ENCODE measurements at places on chromosomes 1 and 21.

DNA sequence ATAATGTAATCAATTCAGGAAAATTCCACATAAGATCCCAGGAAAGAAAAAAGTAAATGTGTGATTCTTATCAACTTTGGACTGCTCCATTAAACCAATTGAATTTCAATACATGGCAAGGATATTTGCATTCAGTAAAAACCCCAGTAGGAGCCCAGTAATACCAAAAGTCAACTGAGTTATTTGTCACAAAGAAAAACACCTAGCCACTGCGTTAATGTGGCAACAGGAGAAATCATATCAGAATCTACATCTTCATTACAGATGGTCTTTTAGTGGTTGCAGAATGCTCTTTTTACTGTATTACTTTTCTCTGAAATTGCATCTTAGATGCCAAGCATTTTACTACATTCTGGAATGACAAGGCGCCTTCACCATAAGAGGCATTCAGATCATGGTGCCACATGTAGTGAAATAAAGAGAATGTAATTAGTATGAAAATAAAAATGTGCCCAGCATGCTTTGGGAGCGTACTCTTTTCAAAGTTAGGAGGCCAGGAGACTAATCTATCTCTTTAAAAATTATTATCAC lies 180.7 kb downstream of the PATJ start:
- DNase-seq, result no peak

DNA sequence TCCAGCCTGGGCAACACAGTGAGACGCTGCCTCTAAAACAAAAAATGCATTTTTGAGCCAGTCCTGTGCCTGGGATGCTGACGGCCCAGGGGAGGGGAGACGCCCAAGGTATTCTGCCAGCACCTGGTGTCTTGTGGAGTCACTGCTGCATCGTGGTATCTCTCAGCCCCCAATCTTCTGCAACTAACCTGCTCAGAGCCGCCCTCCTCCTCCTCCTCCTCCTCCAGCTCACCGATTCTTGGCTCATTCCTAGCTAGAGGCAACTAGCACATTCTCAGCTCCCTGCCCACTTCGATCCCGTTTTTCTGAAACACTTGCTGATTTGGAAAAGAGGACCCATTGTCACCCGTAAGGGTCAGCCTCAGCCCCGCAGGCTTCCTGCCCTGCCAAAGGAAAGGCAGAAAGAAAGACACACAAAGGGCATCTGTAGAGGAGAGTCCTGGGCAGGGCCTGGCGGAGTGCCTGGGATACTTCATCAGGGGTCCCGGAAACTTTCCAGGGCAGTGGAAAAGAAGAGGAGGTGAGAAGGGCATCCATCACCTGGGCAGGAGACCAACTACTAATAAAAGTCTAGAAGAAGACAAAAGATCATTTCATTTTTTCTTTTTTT lies 20.7 kb downstream of the GPR157 start:
- no peak for DNase-seq

DNA sequence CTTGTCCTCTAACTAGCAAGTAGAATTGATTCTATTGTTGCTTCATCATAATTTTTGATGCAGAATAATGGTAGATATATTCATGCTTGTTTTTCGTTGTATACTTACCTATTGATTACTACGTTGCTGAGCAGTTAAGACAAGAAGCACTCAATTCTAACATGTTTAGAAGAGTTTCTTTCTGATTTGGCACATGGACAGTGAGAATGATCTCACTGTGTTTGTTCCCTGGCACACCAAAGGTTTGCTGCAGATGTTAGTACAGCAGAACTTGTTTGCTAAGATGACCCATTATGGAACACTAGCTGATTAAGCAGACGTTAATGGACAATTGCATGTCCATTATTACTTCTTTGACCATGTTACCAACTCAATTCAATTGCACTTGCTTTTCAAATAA lies 184.7 kb upstream of the SGIP1 start:
- no peak for DNase-seq

DNA sequence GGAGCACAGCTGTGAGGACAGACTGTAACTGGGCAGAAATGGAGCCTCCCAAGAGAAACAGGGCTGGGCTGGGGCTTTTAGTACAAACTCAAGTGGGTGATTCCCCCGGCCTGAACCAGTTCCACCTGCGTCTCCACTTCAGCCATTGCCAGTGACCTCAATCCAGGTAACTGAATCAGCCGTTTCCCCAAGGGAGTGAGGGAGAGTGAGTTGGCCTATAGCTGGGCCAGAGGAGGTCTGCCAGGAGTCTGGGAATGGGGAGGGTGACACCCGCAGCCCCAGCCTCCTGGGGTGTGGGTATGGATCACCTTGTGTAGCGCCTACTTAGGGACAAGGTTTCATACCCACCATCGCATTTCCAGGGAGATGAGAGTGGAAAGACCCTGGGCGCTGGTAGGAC lies 8.5 kb downstream of the SLC26A9 start:
- no peak for DNase-seq

- no peak for DNase-seq
Observed at GRCh38 chr1:166884971-166885370, 8.9 kb upstream of the TADA1 start.

DNA sequence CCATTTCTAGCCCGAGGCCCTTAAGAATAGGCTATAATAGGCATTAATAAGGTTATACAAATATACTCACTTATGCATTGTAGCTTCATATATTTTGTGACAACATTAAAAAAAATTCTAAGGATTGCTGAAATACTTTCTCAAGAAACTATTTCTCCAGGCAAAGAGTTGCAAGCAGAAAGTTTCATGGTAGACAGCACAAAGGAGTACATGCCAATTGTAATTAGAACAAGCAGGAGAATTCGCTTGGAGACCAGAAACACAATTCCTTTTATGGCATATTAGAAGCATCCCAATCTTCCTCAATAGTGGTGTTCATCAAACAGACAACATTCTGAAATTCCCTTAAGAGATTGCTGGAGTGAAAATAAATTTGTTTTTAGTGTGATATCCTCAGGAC lies 122.8 kb downstream of the CRB1 start:
- no peak for DNase-seq

GRCh38 chr21:41431788-41432548 lies 5.9 kb downstream of the MX1 start:
- no peak for DNase-seq

GRCh38 chr1:180842491-180843275 lies 70.0 kb upstream of the KIAA1614 start:
- DNase-seq, result no peak

- DNase-seq, result no peak
Observed at GRCh38 chr1:35668506-35668905, 27.2 kb upstream of the PSMB2 start.

GRCh38 chr21:31162827-31163226 lies 124.6 kb upstream of the KRTAP19-8 start:
- no peak for DNase-seq

- DNase-seq, result no peak
Observed at GRCh38 chr1:232851532-232851931, 46.3 kb downstream of the MAP10 start.

GRCh38 chr1:61953076-61953789 lies 211.0 kb downstream of the PATJ start:
- no peak for DNase-seq

DNA sequence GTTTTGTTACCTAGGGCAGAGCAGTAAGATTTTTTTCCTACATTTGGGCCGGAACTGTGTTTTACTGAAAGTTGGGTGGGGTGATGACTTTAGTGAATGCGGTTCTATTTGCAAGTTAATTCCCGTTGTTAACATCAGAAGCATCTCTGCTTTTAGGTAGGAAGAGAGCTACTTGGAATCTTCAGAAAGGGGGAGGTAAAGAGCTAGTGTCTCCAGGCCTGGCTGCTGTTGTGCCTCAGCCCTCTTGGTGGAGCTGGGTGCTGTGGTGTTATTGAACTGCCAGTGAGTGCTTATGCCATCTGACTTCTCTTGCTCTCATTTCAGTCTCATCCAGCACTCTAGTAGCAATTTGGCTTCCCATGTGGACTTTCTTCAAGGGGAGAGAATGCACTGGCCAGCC lies 3.4 kb downstream of the KDM4A start:
- no peak for DNase-seq

DNA sequence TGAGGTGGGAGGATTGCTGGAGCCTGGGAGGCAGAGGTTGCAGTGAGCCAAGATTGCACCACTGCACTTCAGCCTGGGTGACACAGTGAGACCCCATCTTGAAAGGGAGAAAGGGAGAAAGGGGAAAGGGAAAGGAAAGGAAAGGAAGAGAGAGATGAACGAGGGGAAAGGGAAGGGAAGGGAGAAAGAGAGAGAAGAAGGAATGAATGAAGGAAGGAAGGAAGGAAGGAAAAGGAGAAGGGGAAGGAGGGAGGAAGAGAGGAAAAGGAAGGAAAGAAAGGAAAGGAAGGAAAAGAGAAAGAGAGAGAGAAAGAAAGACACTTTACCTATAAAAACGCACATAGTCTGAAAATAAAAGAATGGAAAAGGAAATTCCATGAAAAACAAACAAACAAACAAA lies 18.0 kb downstream of the ZNF695 start:
- DNase-seq, result no peak

DNA sequence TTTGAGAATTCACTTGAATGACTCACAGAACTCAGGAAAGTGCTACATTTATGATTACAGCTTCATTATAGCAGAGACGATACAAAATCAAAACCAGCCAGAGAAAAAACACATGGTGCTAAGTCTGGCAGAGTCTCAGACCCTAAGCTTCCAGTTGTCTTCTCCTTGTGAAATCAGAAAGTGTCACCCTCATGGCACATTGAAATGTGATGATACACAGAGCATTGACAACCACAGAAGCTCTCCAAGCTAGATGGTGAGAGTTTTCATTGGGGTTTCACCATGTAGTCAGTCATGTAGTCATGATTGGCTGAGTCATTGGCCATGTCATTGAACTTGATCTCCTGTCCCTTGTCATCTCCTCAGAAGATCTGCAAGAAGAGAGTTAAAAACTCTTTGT lies 526.6 kb downstream of the MRPL39 start:
- no peak for DNase-seq

GRCh38 chr1:207318072-207318619 lies 3.3 kb upstream of the CD55 start:
- DNase-seq, result no peak

DNA sequence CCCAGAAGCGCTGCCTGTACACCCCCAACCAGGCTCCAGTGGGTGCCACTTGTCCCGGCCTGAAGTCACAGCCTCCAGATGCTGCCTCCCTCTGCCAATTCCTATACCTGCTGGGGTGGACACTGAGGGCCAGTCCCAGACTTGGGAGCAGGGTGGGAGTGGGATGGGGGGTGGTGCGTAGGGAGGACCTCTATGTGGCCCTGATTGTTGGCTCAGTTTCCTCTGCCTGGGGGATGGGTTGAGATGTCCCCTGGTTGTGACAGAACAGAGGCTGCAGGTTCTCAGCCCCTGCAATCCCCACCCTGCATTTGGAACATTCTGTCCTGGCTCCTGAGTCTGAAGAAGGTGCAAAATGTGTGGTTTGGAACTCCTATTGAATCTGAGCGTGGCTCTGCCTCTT lies 27.2 kb downstream of the RAB7B start:
- DNase-seq, result no peak

- DNase-seq, result no peak
Observed at GRCh38 chr1:57672346-57673140, 248.7 kb upstream of the DAB1 start.

DNA sequence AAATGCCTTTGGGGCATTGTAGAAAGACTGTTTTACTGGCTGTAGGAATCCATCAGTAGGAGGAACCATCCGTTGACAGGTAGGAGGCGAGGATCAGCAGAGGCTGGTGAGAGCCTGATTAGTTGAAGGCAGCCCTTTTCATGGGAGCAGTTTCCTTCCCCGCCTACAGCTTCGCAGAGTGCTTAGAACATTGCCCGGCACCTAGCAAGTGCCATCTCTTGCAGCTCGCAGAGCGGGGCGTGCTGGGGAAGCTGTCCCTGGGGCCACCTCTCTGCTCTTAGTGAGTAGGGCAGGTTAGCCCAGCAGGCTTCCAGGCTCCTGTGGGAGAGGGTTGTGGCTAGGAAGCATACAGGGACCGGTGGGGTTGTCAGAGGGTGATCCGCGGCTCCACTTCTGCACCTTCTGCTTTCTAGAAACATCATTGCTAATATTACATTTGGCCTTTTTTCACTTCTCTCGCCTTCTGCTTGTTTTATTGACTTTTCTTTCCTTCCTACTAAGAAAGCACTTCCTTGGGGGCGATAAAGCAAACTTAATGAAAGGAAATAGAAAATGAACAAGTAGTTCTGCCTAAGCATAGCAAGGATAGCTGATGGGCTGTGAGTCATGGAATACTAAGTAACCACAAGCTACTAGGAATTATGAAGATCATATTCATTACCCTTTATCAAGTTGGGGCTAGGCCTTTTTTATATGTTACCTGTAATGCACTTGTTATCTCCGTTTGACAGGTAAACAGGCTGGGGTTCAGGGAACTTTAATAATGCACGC lies 176.7 kb downstream of the GALNT2 start:
- no peak for DNase-seq

DNA sequence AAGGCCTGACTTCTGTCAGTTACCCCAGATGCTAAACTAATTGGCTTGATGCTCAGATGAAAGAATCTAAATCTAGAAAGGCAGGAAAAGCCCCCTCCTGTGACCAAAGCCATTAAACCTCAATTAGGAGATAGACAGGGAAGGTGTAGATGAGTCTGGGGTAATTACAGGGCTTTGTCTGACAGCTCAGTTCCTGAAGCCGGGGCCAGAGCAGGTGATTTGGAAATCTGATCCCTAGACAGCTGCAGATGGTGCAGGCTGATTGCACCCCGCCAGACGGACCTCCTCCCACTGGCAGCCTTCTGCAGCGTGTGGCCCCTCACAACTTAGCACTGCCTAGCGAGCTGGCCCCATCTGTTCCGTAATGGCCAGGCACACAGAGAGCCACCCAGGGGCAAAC lies 395.1 kb downstream of the HLX start:
- DNase-seq, result no peak

DNA sequence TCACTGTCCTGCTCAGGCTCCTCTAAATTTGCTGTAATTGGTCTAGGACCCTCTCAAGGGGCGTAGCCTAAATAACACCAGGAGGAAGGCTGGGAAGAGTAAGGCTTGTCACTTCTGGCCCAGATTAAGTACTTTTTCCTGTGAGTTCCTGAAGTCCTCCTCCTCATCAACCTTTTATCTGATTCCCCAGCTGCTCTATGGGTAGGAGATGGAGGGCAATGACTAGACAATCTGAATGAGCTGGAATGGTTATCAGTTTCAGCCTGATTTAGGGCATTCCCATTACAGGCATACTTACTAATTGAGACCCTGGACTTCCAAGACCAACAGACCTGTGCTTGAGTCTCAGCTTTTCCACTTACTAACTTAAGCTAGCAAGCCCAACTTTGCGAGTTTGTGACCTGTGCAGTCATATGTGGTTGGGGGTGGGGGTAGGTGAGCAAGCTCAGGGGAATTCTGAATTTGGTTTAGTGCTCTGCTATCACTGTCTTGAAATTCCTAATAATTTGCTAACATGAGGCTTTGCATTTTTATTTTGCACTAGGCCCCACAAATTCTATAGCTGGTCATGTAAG lies 18.0 kb upstream of the FGGY start:
- no peak for DNase-seq

- DNase-seq, result no peak
Observed at GRCh38 chr1:17582124-17582774, 42.8 kb downstream of the ARHGEF10L start.

- DNase-seq, result no peak
Observed at GRCh38 chr1:184399192-184399847, 12.5 kb downstream of the C1orf21 start.
